Right kidney (tissue), 9 donors: ENCODE measurements at places on chromosomes 7 and 10.

DNA sequence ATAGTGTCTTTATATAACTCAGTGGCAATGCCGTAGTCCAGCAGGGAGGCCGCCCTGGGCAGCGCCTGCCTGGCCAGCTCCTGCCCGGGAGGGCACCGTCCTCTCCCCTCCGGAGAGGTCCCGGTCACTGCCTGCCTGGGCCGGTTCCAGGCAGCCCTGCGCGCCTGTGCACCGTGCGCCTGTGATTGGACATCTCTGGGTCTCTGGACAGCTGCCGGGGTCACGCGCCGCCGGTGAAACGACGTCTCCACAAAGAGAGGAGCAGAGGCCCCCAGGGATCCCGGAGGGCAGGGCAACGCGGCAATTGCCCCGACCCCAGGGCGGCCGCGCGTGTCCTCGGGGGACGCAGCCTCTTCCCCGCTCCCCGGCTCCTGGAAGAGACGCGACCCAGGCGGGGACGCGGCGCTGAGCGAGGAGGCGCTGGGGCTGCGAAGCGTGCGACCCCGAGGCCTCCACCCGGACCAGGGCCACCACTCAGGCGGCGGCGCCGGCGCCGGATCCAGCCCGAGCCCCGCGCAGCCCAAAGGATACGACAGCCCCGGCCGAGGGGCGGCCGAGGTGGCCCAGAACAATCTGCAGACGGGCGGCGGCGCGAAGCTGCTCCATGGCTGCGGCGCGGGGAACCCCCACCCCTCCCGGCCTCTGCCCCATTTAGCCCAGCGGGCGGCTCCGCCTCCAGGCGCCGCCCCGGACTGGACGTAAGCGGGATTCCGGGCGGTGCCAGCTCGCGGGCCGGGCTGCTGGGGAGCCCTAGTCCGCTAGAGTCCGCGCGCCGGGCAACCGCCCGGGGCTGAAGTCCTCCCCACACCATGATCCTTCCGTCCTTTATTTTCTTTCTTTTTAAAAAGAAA lies at the start of gene PHYH:
Gene PHYH, minus strand, starts transcription at position 628 of the 851 bp plus-strand sequence. Its CDS starts 22 bp downstream, at position 606.
- peak; percentile 98 for DNase-seq

- no peak for DNase-seq
Measured at GRCh38 chr10:69418052-69418752, 1.5 kb upstream of the TACR2 start.

DNA sequence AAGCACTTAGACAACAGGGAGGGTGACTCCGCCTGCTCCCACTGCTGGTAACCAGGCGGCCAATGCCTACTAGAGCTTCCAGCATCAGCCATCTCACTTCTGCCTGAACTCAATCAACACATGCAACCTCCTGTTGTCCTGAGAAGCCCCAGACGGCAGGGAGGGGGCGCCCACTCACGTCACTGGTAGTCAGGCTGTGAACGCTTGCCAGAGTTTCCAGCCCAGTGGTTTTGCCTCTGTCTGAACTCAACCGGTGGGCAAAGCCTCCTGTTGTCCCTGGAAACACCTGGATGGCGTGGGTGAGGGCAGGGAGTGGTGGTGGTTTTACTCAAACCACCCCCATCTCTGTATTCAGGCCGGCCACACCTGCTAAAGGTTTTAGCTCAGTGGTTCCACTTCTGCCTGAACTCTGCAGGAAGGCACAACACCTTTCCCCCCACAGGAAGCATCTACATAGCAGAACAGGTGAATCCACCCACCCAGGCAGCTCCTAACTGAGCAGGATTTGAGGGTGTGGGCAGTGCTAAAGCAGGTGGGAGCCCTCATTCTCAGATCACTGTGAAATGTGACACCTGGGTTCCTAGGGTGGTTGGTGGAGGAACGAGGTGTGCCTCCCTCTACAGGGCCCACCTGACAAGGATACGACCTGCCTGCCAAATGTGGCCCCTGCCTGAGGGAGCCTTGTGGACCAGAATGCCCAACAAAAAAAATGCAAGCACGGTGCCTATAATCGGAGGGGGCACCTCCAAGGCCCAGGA lies 563.0 kb upstream of the SEMA3D start:
- no peak for DNase-seq

GRCh38 chr7:34133356-34133982 lies 228.1 kb downstream of the BMPER start:
- DNase-seq: no peak

GRCh38 chr10:126408953-126409641 lies 20.8 kb upstream of the ADAM12 start:
- DNase-seq: no peak
